ENCODE measurements at places on chromosomes 4 and X. TPM values are rescaled to one million over a fixed set of nuclear protein-coding genes. Genes with fewer than 3 reads are reported as not detected.

The ADH7 gene
- total RNA-seq: not detected

The MAGEC2 gene
- not detected for total RNA-seq

The RS1 gene
- not detected for total RNA-seq

The ARHGAP36 gene
- total RNA-seq: not detected

The PI4K2B gene
- total RNA-seq: 7.8 TPM

The ZDHHC15 gene
- not detected for total RNA-seq

The EDA gene
- total RNA-seq: 0.83 TPM

The ARHGAP6 gene
- total RNA-seq: 0.01 TPM

The TMPRSS11A gene
- total RNA-seq: not detected

The GLUD2 gene
- total RNA-seq: 2.2 TPM

The SHOX gene
- 0.02 TPM for total RNA-seq

The UGT2A2 gene
- total RNA-seq: not detected

The PLRG1 gene
- 56.4 TPM for total RNA-seq

The KIAA1210 gene
- total RNA-seq: 0.03 TPM

The TENM3 gene
- total RNA-seq: 1.6 TPM

The HTN3 gene
- total RNA-seq: not detected

The PCYT1B gene
- 0.08 TPM for total RNA-seq

The EXOC1L gene
- total RNA-seq: not detected

The NWD2 gene
- total RNA-seq: not detected
